Pulmonary artery endothelial cell (primary cell): ENCODE measurements at places on chromosomes 6 and 20.

GRCh38 chr6:113432521-113433334, 424.4 kb upstream of the MARCKS start:
- no peak for DNase-seq

- no peak for DNase-seq
Measured at GRCh38 chr6:101803136-101803535, 409.6 kb downstream of the GRIK2 start.

DNA sequence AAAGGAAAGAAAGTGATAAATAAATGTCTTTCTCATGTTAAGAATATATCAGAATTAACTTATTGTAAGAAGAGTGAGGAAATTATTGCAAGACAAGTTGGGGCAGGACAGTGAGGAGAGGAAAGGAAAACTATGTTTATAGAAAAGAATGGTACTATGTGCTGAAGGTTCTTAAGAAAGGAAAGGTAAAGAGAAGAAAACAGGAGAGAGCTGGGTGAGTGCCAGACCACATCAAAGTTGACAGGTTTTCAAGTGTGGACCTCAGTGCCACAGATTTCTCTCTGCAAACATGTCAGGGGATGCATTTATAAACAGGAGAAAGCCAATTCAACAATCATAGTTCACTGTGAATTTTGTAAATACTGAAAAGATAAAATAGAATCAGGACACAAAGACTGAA, 439.2 kb downstream of the PKHD1 start:
- no peak for DNase-seq

DNA sequence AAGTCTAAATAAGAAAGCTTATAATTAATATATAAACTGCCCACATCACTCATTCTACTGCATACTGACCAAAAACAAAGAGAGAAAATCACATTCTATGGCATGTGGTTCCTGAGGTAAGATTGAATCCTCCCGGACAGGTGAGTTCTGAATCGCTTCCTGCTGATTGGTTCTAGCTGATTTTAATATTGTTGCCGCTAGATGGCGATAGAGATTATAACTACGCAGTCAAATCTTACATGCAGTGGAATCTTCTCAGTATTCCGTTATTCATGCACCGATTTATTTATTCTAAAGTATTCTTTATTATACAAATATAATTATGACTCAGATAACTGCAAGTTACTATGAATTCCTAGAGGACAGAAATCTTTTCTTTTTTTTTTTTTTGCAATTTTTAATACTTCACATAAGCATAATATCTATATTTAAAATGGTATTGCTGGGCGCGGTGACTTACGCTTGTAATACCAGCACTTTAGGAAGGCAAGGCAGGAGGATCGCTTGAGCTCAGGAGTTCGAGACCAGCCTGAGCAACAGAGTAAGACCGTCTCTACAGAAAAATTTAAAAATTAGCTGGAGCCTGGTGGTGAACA, 24.2 kb upstream of the TMX4 start:
- DNase-seq = no peak

GRCh38 chr6:17709476-17709875, 2.8 kb upstream of the NUP153 start:
- DNase-seq = no peak
